Activated CD4-positive, alpha-beta T cell treated with anti-CD3 and anti-CD28 coated beads for 24 hours (primary cell): ENCODE measurements at places on chromosomes 5 and 9.

GRCh38 chr9:6929441-6930215 is 171.9 kb downstream of the KDM4C start:
- DNase-seq: no peak

- no peak for DNase-seq
Observed at GRCh38 chr5:167576126-167576525, 715.3 kb upstream of the WWC1 start.

DNA sequence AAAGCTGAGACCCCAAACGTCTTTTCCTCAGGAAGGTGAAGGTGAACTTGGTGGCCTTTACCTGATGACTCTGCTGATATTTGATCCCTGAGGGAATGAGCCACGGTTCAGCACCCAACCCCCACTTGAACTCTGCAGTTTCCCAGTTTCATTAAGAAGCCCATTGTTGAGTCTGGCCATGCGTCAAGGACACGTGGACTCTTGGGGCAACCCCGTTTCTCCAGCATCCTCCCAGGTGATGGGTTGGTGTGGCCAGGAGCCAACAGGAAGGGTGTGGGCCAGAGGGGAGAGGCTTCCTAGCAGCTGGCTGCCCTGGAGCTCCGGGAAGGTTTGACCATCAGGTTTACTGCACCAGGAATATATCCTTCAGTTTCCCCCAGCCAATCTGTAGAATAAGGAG is 59.5 kb upstream of the GNE start:
- no peak for DNase-seq

DNA sequence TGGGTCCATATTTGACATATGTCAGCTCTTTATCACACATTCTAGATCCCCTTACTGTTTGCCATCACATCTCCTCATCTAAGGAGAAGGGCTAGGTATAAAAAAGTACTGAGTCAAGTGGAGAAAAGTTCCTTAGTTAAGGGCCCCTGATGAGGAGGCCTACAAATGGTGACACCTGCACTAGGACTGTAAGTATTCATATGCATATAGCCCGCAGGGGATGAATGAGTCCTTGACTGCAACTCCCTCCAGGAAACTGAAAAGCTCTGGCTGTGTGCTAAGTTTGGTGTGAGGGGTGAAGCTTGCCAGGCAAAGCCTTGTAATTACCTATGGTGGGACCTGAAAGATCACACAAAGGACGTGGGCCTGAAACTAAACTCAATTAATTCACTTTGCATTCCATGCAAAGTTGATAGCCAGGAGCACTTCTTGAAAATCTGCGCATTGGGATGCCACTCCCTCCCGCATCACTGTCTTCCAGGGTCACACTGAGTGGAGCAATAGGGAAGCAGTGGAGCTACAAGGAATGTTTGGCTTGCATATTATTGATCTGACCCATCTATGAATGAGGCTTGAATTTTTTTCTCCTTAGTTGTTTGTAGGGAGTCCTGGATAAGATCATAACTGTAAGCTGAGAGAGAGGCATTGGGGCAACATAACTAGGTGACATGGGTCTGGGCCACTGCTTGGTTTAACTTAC is 11.9 kb upstream of the EQTN start:
- no peak for DNase-seq

- no peak for DNase-seq
Observed at GRCh38 chr5:57193757-57194413, 20.0 kb downstream of the GPBP1 start.

DNA sequence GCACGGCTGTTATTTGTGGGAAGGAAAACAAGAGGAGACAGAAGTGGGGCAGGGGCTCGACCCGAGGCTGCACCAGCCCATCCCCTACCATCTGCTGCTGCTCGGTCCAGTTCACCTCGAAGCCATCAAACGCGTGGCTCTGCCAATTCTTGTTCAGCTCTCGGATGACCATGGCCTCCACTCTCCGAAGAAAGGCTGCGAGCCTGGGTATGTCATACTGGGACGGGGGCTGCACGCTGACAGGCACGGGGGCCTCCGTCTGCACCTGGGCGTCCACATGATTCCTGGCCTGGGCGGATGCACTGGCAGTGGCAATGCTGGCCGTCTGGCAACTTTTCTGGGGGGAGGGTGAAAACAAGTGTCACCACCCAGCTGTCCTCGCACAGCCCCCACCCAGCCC is 16.0 kb downstream of the DYNC2I2 start:
- no peak for DNase-seq

DNA sequence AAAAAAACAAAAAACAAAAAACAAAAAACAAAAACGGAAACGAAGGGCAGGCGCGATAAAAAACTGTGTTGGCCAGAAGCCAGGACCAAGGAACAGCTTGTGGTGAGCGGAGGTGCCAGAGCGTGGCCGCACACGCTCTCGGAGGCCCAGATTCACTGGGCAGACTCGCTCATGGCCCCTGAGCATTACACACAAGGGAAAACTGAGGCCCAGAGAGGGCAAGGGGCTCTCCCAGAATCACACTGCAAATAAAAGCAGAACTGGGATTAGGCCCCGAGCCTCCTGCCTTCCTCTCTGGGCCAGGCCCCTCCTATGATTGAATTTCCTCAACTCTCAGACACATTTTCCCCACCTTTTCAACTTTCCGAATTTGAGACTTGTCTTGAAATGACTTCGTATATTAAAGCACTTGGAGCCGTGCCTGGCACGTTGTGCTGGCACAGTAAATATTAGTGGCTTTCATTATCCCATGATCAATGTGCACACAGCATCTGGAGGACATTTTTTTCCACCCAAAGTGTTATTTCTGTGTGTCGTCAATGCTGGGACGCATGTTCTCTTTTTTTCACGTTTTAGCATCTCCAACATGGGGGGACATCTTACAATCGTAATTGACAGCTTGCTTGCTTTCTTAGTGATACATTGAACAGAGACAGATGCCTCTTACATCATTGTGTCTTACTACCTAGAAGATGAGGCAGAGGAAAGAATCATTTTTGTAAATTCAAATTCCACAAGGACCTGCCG is 7.4 kb downstream of the FIBCD1 start:
- DNase-seq: no peak

DNA sequence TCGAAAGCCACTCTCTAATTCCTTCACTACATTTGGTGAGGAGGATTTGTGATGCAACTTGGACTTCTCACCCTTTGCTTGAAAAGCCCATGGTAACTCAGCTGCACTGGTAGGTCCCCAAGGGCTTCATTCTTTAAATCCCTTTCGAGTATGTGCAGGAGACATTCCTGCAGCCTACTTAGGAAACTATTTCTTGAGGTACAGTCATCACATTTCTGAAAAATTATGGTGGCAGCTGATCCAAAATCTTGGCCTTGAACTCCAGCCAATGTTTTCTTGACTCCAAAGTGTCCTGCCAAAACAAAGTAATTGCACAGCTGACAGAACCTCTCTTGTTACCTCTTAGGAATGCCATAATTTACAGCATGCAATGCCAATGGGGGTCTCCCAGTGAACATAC is 99.7 kb downstream of the NPR3 start:
- DNase-seq: no peak

GRCh38 chr5:125207856-125208255 is 461.4 kb upstream of the ZNF608 start:
- no peak for DNase-seq

GRCh38 chr5:80744149-80744548 is 89.4 kb upstream of the DHFR start:
- DNase-seq: no peak

GRCh38 chr9:26527931-26528330 is 364.7 kb downstream of the CAAP1 start:
- DNase-seq: no peak

GRCh38 chr9:13266167-13266566 is 13.3 kb downstream of the MPDZ start:
- DNase-seq: no peak

GRCh38 chr5:143337946-143338345 is 65.5 kb downstream of the NR3C1 start:
- no peak for DNase-seq

DNA sequence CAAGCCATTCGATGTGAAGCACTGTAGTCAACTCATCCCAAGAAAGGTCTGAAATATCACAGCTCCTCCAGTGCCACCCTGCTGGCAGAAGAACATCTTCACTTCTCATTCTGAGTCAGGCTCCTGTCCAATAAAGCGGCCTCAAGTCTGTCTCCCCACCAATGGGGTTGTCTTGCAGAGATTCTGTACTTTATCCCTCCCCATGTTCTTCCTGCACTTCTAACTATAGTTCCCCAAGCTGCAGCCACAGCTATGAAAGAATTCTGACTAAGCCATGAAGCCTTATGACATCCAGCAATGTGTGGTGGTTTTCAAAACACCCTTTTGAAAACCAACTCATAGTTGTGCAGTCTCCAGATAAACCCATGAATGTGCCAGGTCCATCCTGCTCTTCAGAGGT is 6.8 kb downstream of the MACROH2A1 start:
- no peak for DNase-seq

GRCh38 chr9:86807367-86807976 is 139.8 kb downstream of the GAS1 start:
- no peak for DNase-seq

- DNase-seq: no peak
Observed at GRCh38 chr9:97966493-97966892, 16.6 kb upstream of the ANP32B start.

- DNase-seq: no peak
Observed at GRCh38 chr9:109986521-109986991, 206.6 kb downstream of the PALM2AKAP2 start.

DNA sequence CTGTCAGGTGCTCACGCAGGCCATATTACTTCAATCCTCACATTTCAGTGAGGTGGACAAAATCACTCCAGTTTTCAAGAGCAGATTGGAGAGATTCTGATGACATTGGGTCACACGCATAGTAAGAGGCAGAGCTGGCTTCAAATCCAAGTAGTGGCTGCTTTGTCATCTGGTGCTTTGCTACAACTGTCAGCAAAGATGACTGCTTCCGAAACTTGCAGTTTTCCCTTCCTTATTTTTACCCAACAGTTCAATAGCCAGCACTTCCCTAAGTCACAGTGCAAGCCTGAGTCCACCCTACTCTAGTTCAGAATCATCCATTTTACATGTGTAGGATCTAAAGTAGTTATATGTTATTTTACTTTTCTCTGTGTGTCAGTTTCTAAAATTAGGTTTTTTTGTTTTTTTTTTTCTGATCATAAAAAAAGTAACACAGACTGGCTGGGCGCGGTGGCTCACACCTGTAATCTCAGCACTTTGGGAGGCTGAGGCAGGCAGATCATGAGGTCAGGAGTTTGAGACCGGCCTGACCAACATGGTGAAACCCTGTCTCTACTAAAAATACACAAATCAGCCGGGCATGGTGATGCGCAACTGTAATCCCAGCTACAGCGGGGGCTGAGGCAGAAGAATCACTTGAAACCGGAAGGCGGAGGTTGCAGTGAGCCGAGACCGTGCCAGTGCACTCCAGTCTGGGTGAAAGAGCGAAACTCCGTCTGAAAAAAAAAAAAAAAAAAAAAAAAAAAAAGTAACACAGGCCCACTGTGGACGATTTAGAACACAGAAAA is 49.6 kb downstream of the ANKDD1B start:
- no peak for DNase-seq

- no peak for DNase-seq
Observed at GRCh38 chr5:123452401-123452800, 29.2 kb upstream of the CEP120 start.

DNA sequence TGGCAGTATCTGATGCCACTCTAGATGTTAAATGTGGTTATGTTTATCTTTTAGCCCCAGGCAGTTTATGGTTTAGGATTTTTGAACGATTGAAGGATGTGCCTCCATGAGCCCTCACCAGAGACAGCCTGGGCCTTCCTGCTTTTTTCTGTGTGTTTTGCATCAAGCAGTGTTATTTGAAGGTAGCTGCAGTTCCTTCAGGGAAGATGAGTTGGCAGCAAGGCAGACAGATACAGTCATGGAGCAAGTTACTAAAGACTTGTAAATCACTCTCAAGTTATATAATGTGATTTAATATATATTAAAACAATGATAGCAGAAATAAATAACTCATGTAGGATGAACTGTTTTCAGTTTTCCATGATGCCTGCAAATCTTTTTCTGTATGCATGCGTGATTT is 204.9 kb downstream of the CD180 start:
- DNase-seq: no peak

GRCh38 chr5:59276917-59277372 is 616.6 kb downstream of the PDE4D start:
- no peak for DNase-seq

DNA sequence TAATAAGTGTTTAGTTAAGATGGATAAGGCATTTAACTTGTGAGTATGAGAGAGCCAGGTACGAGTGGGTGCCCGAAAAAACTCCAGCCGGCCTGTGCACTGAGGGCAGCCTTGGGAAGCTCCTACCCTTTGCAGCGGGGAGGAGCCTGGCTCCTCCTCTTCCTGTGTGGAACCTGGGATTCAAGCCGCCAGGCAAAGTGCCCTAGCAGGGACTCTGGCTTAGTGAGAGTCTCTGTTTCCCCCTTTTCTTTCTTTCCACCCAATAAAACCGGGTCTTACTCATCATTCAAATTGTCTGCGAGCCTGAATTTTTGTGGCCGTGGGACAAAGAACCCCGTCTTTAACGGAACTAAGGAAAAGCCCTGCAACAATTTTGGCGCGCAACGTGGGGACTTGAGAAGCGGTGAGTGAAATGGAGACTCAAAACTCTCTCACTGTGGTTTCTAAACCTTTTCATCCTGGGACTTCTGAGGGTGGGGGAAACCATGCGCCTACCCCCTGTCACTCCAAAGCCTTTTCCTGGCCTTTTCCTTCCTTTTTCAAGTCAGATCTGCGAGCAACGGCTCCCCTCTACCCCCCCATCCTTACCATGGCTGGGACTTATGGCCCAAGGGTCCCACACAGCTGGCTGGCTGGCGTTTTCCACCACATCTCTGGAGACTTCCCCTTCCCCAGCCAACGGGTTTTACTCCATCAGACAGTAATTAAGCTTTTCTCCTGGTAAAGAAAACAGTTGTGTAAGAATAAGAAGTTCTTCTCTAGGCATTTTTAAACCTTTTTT is 535.7 kb upstream of the ACO1 start:
- no peak for DNase-seq

DNA sequence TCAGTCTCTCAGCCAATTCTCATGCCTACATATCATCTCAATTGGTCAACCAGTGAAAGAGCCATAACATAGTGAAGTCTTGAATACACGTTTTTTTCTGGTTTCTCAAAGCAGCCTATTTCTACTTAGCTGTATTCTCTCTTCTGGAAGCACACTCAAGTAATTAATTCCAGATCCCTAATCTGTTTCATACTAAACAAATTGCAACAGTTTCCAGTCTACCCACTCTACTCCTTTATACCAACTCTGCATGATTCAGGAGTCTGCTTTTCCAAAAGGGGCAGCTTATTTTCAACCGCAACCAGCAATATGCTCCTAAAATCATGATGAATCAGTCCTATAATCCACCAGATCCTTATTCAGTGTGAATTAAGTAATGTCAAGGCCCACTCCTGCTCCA is 211.7 kb downstream of the TLE1 start:
- DNase-seq: no peak

- DNase-seq: no peak
Observed at GRCh38 chr5:43635374-43635773, 32.4 kb downstream of the NNT start.

GRCh38 chr5:4737868-4738267 is 402.3 kb upstream of the ADAMTS16 start:
- no peak for DNase-seq

DNA sequence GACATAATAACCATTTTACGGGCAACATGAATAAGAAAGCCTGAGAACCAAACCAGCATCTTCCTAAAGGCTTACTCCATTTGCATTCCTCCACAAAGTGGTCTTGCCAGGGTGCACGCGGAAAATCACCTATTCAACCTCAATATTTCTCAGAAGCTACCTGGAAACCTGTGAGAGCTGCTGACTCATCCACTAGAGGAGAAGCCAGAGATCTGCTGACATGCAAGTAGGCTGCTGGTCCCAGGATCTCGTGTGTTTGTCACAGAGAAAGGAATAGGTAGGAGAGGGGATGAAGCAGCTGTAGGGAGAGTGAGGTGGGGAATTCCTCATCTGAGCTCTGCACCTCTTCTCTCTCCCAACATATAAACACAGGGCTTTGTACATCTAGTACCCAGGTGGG is 138.1 kb downstream of the ADAMTS12 start:
- DNase-seq: no peak
